ENCODE measurements at places on chromosomes 16 and 17. TPM values are rescaled to one million over a fixed set of nuclear protein-coding genes. Genes with fewer than 3 reads are reported as not detected.

AGRP gene
- total RNA-seq: not detected

KRTAP2-2 gene
- total RNA-seq: not detected

ABCA9 gene
- 3.4 TPM for total RNA-seq

DHRS7C gene
- not detected for total RNA-seq

ADGRG1 gene
- 33.0 TPM for total RNA-seq

ERBB2 gene
- 8.1 TPM for total RNA-seq

Measured in bladder microvascular endothelial cell (primary cell).